ENCODE measurements at places on chromosomes 1 and 21.

GRCh38 chr21:26804895-26805609 lies 40.2 kb downstream of the ADAMTS1 start:
- DNase-seq, result no peak

DNA sequence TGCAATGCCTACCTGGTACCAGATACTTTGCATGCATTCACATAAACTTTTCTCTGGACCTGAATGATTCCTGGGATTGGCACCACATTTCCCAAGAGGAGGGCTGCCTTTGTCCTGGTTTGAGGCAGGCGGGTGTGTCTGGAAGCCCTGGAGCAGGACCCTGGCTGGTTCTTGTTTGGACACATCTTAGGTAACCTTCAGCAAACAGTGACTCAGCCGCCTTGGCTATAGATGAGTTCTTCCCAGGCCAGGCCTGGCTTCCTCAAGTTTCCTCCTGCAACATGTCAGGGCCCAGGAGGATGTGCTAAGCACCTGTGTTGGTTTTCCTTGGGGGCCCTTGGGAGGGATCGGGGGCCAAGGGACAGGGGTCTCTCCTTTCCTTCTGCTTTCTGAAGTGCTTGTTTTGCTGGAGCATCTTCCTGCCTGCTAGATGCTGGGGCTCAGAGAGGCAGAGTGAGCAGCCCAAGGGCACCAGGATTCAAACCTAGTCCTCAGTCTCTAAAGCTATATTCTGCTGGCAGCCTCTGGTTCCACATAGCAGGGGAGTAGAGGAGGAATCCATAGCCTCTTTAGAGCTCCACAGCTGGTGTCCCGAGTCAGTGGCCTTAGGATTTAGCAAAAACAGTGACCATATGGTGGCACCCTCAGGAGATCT lies 38.2 kb downstream of the PAX7 start:
- no peak for DNase-seq

- no peak for DNase-seq
Observed at GRCh38 chr1:30515755-30516484, 207.5 kb downstream of the MATN1 start.

- no peak for DNase-seq
Observed at GRCh38 chr1:25821630-25822091, 1.9 kb downstream of the MTFR1L start.

DNA sequence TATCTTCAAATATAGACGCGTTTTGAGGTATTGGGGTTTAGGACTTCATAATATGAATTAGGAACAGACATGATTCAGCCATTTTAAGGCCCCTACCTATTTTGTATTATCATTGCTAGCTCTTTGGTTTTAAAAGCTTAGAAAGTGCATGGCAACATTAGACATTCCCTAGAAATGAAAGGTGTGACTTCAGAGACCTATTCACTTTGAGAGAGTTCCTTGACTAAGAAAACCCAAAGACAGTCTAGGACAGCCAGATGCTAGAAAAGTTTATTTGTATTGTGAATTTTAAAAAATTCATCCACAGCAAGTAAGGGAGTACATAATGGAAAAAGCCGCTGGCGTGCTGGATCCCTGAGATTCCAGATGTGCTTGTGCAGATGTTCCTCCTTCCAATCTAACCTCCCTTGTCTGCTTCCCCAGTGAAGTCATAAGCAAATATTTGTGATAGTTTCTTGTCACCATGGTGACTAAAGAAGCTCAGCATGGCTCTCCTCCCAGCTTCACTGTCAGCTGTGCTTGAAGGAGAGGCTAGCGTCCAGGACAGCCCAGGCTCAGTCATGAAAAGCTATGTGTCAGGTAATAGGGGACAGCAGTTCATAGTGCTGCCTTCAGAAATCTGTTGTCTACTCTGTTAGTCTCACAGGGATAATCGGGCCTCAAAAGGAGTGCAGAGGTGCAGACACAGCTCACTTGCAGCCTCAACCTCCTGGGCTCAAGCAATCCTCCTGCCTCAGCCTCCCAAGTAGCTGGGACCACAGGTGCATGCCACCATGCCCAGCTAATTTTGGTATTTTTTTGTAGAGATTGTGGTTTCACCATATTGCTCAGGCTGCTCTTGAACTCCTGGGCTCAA lies 34.8 kb downstream of the KPNA6 start:
- no peak for DNase-seq

- DNase-seq, result no peak
Observed at GRCh38 chr21:18722193-18722592, 318.6 kb upstream of the TMPRSS15 start.

DNA sequence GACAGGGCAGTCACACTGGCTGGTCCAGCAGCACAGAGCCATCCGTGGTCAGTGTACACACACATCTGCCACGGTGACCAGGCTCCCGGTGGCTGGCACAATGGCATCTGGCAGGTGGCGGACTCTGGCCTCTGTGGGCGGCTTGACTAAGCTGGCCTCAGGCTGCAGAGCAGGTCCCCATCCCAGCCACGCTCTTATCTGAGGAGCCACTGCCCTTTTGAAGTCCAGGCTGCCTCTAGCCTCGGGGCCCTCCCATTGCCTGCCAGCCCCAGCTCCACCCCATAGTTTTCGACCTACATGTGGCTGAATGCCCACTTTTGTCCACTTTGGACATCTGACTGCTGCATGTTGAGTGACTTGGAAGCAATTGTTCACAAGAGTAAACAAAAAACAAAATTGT lies 29.9 kb upstream of the EDN2 start:
- DNase-seq, result no peak

DNA sequence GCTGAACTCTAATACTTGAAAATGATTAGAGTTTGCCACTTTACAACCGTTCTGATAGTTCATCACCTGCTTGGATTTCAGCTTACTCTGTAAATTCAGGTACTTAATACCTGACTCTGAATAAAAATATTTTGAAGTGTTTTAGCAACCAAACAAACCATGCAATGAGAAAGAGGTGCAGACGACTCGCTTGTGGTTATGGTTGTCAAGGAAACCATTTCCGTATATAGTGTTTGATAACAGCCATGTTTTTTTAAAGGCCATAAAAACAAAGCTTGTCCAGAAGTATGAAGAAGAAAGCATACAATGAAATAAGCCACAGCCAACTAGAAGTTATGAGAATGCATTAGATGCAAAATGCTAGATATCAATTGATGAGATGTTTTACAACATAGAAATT lies 167.2 kb upstream of the HMCN1 start:
- DNase-seq, result peak; percentile 27

- no peak for DNase-seq
Observed at GRCh38 chr1:175383239-175383638, 190.7 kb upstream of the KIAA0040 start.
